ENCODE measurements at places on chromosomes 6 and 20.

DNA sequence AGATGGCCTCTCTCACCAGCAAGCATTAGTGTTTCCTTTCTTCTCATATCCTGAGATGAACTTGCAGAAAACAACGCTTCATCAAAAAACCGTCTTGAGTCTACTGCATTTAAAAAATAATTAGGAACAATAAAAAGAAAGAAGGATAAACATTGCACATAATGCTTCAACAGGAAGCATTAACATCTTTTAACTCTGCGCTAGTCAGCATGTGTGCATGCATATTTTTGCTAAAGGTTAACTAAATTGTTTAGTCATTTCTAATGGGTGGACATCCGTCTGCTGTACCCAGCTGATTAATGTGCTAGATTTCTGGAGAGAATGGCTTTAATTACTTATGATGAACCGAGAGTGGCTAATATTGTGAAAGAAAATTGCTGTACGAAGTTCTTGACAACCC lies 349.3 kb downstream of the SOX4 start:
- no peak for DNase-seq

- DNase-seq, result no peak
Measured at GRCh38 chr20:21273755-21274386, 29.3 kb upstream of the XRN2 start.

GRCh38 chr20:50663095-50663821 lies 28.1 kb downstream of the RIPOR3 start:
- DNase-seq, result no peak

- no peak for DNase-seq
Measured at GRCh38 chr20:63573647-63574131, 350 bp downstream of the HELZ2 start.

DNA sequence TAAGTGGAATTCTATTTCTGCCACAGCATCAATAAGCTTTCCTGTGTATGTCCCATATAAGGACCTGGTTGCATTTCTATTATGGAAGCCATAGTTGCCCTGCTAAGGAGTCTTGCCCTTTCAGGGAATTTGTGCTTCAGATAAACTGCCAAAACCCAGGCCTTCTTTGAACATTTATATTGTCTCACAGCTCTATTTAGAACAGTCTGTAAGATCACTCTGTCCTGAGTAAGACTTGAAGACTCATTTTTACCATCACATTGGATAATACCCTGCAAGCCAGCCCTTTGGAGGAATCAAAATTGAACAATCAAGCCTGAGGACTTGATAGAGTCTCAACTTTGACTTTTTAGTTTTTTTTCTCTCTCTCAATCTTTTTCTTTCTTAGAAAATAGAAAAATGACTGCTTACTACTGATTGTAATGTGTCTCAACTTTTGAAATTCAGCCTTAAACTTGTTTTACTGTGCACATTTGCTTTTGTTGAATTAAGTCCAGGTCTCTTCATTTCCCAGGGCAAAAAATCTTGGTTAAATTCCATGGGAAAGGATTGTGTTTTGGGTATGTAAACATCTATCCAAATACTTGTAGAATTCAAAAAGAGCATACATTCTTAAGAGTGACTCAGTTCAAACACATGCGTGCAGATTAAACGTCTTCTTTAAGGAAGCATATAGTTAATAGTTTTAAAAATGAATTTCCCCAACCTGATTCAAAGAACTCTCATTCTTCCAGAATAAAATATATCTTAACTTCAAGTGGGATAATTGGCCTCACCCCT lies 91.2 kb downstream of the PLCB1 start:
- DNase-seq, result no peak

GRCh38 chr6:157401734-157402338 lies 20.8 kb downstream of the ZDHHC14 start:
- no peak for DNase-seq

DNA sequence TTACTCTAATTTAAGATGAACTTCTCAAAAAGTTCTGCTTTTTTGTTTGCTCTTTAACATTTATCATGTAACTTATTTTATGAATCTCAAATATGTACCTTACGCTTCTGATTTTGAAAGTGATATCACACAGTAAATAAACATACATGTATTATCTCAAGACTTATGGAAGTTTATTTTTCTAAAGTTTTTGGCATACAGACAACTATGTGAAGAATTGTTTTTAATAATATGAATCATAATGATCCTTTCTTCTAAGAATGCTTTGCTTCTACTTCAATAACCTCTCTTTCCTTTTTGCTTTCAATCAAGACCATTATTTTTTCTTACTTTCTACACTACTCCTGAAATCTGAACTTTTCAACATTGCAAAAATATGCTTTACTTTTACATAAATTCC lies 816.4 kb downstream of the EYS start:
- no peak for DNase-seq

DNA sequence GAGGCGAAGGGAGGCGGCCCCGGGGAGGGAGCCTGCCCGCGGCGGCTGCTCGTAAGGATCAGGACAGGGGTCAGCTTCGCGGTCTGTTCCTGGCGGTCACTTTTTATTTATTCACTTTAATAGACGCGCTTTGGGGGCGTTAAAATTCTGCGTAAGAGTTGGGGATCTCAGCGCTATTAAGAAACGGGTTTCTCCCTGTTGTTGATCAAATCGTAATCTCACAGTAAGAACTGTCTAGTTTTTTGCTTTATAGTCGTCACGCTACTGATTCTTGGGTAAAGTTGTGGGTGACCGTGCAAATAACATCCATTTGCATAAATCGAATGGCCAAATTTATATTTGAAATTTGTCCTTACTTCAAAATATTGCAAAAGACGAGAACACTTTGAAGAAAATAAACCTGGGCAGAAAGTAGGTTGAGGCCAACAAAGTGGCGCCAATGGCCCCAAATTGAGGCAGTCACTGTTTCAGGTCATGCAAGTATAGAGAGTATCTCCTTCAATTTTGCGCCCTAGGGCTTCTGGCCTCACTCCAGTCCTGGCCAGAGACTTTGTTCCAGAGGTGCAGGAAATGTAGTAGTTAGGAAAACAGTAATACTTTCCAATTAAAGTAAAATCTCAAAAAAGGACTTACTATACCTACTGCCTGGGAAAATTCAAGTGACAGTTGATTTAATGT lies 963 bp upstream of the RMND1 start:
- no peak for DNase-seq

DNA sequence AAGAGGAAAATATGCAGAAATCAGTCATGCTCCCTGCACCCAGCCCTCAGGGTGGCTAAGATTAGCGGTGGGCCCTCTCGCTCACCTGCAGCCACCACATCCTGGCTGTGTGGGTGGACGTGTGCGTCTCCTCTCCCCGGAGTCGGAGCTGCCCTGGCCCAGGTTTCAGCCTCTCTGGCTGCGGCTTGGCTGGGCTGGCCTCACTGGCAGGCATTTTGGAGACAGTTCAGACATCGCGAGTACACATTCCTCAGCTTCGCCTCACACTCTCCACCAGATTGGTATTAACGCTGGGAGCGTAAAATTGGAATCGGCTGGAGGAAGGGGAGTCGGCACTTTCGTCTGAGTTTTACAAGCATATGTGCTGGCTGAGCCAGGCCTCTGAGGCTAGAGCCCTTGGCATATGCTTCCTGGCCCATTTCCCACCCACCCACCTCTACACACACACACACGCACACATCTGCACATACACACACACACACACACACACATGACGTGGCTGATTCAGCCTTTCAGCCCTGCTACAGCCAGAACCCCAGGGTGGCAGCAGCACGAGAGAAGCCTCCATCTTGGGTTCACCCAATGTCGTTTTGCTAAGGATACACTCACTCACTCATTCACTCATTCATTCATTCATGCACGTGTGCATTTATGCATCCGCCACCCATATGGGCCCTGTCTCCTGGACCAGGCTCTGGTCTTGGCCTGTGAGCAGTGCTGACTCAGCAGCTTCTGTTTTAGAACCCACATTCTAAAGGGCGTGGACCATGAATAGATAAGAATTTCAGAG lies 42.9 kb downstream of the BCAS4 start:
- DNase-seq, result no peak

GRCh38 chr6:48917233-48917632 lies 545.8 kb downstream of the MMUT start:
- no peak for DNase-seq
